ENCODE measurements at places on chromosomes 12 and 14.

- no peak for DNase-seq
These were observed 5.6 kb upstream of the NPAS3 start for GRCh38 chr14:32932914-32933628.

- DNase-seq = peak; percentile 92
These were observed 263.1 kb upstream of the CRY1 start for GRCh38 chr12:107356266-107356936.

- DNase-seq = no peak
These were observed 1929.1 kb upstream of the SEL1L start for GRCh38 chr14:83462759-83463158.

DNA sequence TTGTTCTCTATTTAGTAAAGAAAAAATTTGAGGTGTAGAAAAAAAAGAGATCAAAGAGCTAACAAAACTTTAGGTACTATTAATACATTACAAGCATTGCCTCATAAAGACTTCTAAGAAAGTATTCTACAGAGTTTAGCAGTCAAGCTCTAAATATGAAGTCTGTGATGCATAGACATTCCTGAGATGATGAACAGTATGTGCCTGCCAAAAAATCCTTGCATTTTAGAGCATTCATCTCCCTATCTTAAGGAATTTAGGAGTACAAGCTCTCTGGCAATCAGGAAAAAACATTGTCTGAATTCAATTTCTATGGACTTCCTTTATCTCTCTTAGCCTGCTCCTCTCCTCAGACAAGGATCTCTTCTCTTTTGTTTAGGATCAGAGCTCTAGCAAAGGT is 202.6 kb upstream of the LRFN5 start:
- no peak for DNase-seq

- no peak for DNase-seq
These were observed 83.3 kb upstream of the KCNH3 start for GRCh38 chr12:49455501-49455900.

DNA sequence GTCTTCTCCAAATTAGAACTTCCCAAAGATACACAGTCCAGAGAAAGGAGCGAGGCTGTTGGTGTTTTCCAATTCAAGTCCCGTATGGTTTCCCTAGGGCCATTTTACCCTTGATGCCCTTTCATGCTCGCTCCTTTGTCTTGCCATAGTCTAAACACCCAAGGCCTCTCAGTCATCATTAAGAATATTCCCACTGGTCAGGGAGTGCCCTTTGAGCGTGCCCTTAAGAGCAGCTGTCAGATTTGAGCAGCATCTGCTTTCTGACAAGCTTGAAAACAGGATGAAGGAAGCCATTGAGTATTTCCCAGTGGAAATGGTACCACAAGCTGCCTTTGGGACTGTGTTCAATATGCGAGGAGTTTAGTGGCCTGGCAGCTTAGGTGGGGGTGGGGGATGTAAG is 10.4 kb upstream of the GALNT16 start:
- DNase-seq = no peak

GRCh38 chr14:35158951-35159653 is 36.8 kb downstream of the PRORP start:
- peak; percentile 58 for DNase-seq

- DNase-seq = no peak
These were observed 47.9 kb upstream of the BCAT1 start for GRCh38 chr12:24996820-24997219.

- DNase-seq = no peak
These were observed 72.9 kb upstream of the BTG1 start for GRCh38 chr12:92218394-92219077.

GRCh38 chr12:105995961-105996431 is 142.8 kb downstream of the NUAK1 start:
- peak; percentile 35 for DNase-seq

GRCh38 chr12:47268501-47269454 is 189.0 kb upstream of the AMIGO2 start:
- DNase-seq = no peak

- DNase-seq = peak; percentile 26
These were observed 20.4 kb downstream of the BATF start for GRCh38 chr14:75542588-75543091.

DNA sequence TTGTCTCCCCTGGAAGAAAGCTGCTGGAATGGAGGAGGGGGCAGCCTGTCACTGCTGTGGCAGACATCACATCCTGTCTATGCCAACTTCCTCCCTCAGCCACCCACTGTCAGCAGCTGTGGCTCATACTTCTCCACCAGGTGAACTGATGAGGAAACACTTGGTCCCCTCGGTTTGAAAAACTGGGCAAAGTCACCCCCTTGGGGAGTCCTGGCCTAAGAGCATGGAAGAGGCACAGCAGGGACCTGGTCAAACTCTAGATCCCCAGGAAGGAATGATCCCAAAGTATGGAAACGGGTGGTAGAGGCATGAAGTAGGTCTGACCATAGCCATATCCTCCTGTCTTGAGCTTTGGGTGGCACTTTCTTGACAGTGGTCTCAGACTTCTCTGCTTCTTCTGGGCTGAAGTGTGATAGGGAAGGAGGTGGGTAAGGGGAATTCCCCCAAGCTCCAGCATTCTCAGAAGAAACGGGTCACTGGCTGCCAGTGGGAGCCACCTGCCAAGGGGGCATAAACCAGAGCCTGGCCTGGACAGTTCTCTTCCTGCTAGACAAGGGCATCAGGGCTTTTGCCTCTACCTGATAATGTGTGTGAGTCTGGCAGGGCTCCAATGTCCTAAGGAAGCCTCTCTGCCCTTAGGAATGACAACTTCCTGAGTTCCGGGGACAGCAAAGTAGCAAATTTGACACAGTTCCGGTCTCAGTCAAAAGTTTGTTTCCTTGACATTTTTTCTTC is 36.0 kb downstream of the FMNL3 start:
- no peak for DNase-seq

DNA sequence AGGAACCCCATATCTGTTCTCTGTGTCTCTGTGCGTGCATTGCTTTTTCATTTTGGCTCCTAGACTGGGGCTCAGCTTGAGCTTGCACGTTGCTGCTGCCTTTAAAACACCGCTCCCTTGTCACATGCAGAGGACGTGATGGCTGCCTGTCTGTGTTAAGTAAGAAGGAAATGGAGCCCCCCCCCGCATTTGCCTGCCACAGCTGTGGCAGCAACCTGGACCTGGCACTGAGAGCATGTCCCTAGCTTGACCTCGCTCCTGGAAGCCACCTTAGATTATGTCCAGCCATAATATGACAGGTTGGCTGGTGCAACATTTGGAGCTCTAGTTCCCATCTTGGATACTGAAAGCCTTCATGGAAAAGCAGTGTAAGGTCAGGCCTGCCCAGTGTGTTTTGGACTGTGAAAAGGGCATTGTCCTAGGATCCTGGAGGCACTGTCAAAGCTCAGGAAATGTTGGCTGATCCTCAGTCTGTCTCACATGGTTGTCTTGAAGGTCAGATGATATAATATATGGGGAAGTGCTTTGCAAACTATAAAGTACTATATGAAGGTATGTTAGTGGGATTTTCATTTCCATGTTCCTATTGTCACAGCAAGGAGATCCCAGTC is 73.8 kb downstream of the PRKCH start:
- DNase-seq = no peak

- no peak for DNase-seq
These were observed 44.0 kb upstream of the OAS1 start for GRCh38 chr12:112862636-112863290.

- DNase-seq = no peak
These were observed 77.6 kb downstream of the PITPNM2 start for GRCh38 chr12:123073292-123073691.

DNA sequence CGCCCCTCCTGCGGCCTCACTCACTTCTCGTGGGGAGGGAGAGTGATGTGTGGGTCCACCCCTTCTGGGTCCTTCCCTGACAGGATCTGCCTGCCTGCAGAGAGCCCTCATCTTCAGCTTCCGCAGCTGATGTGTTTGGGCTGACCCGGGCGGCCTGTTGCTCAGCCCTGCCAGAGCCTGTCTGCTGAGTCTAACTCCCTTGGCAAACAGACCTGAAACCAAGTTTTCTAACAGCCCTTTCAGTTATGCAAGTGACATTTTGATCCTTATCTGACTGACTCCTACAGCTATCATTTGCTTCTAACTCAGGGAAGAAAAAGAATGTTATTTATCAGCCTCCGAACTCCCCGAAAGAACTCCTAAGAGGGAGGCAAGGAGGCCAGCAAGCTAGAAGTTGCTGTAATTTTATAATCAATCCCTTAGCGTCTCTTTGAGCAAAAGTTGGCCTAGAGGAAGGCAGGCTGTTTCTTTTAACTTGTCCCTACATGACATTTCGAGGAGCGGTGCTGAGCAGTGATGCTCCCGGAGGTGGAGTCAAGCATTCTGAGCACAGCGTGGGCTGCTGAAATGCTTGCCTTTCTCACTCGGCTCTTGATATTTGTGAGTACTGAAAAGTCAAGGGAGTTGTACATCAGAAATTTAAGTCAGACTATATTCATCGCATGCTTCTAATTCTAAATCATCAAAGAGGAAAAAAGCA is 31.5 kb upstream of the CACNA2D4 start:
- peak; percentile 23 for DNase-seq

DNA sequence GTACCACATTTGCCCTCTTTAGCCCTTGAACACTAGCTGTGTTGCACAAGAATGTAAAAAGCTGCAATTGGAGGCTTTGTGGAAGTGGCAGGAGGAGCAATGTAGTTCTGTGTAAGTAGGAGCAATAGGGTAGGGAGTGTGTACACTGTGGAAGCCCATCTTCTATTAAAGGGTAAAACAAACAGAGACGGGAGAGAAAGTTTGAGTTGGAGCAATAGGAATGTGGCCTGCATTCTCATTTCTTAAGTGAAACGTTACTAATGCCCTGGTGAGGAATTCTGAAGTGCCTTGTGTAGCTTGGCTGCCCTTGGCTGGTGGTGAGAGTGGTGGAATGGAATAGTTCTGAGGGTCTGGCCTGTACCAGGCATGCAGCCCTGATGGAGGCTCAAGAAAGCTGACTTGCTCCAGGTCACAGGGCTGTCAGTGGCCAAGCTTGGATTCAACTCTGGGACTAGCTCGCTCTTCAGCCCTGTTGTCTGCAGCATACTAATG is 38.8 kb upstream of the ATP23 start:
- no peak for DNase-seq

DNA sequence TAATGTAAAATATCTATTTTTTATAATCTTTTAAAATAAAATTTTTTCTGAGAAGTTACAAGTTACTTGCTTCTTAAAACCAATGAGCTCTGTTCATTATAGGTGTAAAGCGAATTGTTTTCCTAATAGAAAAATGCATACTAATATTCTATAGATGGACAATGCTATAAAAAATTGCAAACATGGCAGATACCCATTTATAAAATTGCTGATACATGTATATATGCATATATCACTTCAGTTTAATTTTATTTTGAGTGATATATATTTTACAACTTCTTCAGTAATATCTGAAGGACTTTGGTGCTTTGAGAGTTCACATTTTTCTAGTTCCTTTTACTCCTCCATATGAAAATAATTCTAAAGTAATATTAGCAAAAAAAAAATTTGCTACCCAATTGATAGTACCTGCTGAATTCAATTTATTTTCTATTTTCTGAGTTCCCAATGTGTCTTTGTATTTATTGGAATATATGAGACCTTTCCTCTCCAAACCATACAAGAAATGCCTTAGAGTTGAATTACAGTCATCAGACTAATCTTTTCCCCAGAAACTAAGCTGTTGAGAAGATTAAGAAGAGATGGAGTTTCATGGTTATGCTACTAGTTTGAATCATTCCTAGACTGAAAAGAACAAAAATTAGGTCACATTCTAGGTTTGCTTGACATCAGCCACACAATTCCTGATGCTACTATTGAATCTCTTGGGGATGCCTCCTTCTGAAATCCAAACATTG is 1937.5 kb upstream of the SEL1L start:
- DNase-seq = no peak

GRCh38 chr12:126570566-126570965 is 1505.3 kb downstream of the AACS start:
- DNase-seq = no peak

Data from fibroblast of lung (primary cell).